KG1 (cell line): ENCODE measurements at places on chromosomes 5 and 9.

- no peak for DNase-seq
Observed at GRCh38 chr9:35563791-35564197, 41.3 kb upstream of the TESK1 start.

GRCh38 chr9:116087246-116087645, 66.3 kb upstream of the PAPPA start:
- no peak for DNase-seq

GRCh38 chr9:99986642-99987041, 80.2 kb downstream of the STX17 start:
- DNase-seq: no peak

DNA sequence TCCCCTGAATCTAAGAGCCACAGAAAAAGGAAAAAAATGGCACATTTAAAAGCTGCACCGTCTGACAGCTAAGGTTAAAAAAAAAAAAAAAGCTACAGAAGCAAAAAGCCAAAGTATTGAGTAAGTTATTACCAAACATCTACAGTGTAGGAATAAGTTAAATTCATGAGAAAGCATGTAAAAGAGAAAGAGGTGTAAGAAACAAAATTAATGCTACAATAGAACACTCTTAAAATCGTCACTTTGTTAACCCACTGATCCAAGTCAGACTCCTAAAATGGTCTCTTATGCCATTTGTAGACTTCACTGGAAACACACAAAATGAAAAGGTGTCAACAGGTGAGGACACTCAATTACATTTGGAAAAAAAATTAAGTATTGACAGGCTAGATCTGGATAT, 120.2 kb downstream of the SSBP2 start:
- DNase-seq: peak; percentile 83

GRCh38 chr5:140025736-140026135, 17.4 kb downstream of the NRG2 start:
- no peak for DNase-seq
